ENCODE measurements at places on chromosomes 4 and X.

GRCh38 chr4:7425124-7425523 is 9.6 kb downstream of the PSAPL1 start:
- DNase-seq = no peak

- DNase-seq = no peak
These were observed 36.9 kb downstream of the NBDY start for GRCh38 chrX:56765811-56766553.

DNA sequence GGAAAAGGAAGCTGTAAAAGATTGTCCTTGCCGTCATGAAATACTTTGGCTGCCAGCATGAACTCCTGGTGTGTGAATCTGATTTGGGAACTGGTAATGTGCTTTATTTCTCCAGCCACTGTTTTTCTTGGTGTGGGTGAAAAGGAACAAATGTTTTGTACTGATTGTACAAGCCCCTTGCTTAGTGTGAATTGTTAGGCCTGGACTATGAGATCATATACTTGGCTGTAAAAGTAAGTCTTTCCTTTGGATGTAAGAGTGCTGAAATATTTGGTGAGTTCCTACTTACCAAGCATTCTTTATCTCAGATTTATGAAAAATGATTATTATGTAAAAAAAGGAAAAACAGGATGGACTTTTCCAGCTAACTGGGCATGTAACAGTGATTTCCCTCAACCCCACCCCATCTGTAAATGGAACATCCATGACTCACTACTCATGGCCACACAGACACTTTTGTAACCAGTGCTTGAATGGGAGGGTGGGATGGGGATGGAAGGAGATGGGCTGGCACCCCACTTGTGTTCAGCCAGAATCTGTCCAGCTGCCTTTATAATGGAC is 6.3 kb downstream of the FNIP2 start:
- DNase-seq = no peak

DNA sequence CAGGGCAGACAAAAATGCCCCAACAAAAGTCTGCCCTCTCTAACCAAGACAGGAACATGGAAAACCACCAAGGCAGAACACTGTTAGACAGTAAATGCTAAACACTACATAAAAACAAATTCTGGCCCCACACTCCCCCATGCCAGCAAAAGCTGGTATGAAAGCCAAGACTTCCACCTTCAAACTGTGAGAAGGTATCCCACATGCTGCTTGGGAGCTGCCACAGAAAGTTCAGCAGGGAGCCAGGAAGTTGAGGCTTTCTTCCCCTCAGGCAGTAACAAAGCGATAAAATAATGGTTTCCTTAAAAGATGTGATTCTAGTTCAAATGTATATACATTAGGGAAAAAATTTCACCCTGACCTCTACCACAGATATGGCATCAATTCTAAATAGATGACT is 770.4 kb upstream of the NDST4 start:
- DNase-seq = no peak
